ENCODE measurements at places on chromosomes 2 and 18. TPM values are rescaled to one million over a fixed set of nuclear protein-coding genes. Genes with fewer than 3 reads are reported as not detected.

DNA sequence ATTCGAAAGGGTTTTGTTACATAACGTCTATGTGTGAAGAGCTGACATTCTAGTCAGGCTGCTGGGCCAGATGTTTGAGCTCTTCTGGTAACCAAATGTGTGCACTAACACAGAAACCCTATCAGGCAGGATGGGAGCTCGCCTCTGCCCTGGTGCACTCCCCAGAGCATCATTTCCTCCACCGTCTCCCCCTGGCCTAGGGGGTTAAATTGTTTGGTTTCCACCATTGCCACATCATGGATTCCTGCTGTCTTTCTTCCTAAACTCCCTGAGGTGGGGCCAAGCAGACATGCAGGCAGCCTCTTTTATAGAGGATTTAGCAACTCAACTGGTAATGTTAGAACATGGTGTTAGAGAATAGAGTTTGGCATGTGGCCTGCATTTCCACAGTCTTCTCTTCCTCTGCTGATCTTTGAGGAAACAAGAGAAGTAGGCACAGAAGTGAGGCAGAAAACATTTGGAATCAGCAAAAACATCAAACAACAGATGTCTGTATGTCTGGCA lies 87.3 kb downstream of the ANTXR1 start:
- no peak for DNase-seq

- DNase-seq: no peak
Measured at GRCh38 chr2:187438455-187438854, 9.6 kb downstream of the CALCRL start.

GRCh38 chr2:231088754-231089153 lies 32.1 kb downstream of the PSMD1 start:
- DNase-seq: no peak

COL4A4 gene
- total RNA-seq: 12.1 TPM

UGT1A6 gene
- 134 TPM for total RNA-seq

GRCh38 chr18:48544661-48545415 lies 6.0 kb downstream of the CTIF start:
- DNase-seq: no peak

Data from ureter (tissue), 1 donor.